ENCODE measurements at places on chromosomes 7 and 10.

DNA sequence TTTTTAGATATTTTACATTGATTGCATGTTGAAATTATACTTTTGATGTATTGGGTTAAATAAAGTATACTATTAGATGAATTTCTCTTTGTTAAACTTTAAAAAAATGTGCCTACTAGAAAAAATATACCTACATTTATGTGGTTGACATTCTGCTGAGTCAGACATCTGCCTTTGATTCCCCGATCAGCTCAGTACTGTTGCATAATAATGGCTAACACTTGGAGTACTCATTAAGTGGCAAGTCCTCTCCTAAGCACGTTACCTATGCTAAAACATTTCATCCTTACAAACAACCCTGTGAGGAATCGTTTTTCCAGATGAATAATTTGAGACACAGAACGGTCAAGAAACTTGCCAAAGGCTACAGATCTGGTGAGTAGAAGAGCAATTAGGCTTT lies 14.0 kb upstream of the SEM1 start:
- DNase-seq = no peak

DNA sequence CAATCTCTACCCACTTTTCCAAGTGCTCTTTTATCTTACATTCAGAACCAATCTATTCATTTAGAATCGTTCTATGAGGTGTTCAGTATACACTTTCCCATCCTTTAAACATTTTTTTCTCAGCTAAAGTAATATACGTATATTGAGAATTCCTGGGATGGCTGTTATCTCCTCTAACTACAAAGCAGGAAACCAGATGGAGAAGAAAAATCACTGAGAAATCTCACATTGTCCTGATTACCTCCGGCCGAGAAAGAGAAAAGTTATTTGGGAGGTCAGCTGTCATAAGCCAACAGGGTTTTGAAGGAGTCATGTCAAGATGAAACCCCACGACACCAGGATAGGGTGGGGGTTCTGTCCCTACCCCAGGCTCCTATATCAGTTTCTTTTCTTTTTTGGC lies 99.2 kb upstream of the KDM7A start:
- no peak for DNase-seq

DNA sequence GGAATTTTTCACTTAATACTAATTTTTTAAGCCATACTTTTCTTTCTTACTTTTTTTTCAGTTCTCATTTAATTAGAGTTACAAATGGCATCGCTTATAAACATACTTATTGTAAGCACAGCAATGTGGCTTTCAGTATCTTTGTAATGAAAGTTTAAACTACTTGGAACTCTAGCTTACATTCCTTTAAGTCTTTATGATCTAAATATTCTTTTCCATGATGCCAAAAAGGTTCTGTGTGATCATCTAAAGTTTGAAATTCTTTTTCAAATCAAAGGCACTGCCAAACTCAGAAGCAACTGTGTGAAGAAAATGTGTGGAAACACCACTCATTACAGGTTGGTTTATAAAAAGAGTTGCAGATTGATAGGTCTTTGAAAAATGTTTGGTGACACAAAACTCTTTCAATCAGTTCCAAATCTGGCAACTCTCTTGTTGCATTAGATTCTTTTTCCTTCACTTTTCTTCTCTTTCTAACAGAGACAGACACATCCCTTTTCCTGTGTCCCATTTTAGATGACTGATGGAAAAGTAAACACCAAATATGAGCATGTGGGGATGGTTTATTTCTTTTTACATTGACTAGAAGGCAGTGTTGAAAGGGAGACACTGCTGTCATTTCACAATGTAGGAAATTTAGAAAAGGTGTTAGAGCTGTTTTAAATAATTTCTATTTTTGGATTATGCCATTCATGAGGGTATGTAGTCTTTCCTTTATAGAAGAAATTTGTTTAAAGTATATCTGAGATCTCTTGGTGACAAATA lies 392.3 kb downstream of the SUGCT start:
- no peak for DNase-seq

DNA sequence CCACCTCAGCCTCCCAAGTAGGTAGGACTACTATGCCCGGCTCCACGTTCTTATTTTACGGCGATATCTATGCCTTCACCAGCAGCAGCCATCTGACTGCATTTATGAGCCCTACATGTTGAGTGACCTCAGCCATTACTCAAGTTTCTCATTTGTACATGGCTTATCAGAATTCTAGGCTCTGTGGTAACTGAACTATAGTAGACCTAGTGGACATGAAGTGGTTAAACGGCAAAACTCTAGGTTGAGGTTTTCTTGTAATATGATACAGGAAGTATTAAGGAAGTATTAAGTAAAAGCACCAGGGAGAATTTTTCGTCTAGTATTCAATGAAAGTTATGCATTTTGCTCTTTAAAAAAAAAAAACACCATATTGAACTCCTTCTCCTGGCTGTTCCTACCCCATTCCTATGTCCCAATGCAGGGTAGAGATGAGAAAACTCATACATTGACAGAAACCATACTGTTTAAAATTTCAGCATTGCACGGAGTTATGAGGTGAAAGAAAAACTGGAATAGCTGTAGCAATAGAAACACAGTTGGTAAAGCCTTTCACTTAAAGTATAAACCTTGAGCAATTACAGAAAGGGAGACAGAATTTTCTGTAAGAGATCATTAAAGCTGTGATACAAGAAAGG lies 39.8 kb upstream of the EPC1 start:
- no peak for DNase-seq

GRCh38 chr10:23367896-23368595 lies 23.4 kb upstream of the C10orf67 start:
- DNase-seq = no peak

DNA sequence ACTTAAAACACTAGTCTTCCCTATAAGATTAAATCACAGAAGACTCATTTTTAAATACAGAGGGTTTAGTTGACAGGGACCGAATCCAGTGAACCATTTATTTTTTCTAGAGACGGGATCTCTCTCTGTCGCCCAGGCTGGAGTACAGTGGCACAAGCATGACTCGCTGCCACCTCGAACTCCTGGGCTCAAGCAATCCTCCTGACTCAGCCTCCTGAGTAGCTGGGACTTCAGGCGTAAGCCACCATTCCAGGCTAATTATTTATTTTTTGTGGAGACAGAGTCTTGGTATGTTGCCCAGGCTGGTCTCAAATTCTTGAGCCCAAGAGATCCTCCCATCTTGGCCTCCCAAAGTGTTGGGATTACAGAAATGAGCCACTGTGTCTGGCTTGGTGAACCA lies 20.9 kb upstream of the LYZL1 start:
- DNase-seq = no peak

DNA sequence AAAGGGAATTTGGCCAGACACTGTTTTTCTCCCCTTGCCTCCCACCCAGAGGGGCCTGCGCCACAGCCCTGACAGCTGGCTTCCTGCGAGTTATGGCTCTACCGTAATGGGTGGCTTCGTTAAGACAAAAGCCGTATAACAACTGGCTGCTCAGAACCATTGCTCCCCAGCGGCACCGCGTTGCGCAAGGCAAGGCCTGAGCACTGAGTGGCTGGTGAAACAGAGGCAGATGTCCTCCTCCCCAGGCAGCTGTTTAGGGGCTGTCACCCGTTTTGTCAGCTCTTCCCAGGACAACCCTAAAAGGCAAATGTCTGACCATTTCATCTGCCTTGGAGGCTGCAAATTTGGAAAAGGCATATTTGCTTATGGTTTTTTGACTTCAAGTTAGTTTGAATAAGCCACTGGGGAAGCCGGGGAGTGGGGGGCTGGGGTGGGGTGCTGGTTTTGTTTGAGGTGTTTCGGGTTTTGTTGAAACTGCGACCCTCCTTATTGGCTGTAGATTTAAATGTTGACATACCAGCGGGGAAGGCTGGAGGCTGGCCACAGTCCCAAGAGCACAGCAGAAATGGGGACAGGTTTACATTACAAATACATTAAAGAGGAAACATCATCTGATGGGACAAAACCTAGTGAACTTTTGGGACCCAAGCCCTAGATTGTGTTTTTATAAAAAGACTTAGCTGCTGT lies 681 bp upstream of the SPOCK2 start:
- DNase-seq = peak; percentile 39

DNA sequence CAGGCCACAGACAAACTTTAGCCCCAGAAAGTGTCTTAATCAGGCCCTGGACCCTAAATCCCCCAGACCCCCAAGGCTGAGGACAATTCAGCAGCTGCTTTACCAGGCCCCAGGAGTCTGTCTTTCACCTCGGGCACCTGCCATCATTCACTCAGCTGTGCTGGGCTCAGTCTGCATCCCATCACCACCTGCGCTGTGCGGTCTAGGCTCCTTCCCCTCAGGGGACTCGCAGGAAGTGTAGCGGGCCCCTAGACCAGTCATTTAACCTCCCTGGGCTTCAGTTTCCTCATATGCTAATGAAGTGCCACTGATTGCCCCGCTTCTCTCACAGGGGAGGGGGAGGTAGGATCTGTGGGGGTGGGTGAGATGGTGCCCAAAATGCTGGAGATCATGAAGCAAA lies 76.4 kb upstream of the ZMIZ1 start:
- DNase-seq = no peak

DNA sequence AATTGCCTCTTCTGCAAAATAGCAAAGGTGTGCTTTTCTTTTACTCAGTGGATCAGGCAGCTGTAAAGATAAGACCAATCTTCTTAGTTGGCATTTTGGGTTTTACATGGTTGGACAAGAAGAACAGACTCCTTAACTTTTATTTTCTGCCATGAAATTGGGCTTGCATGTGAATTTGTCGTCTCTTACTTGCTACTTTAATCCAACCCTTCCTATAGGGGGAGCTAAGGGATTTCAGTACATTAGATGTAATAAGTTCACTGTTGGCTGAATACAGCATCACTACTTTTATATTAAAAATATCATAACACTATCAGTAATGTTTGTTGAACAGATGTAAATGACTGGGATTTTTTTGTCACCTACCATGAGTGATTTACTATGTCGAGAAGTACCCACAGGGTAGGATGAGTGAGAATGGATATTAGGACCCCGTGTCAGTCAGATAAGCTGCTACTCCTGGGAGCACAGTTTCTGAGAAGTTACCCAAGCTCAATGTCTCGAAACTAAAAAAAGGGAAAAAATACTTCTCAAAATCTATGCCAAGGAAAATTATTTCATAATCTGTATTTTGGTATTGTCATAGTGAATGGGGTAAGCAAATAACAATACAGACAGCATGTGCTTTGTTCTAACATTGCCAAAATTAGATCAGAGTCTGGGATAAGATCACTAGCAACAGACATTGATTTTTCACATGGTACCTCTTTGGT lies 127.4 kb upstream of the AGR3 start:
- DNase-seq = no peak

DNA sequence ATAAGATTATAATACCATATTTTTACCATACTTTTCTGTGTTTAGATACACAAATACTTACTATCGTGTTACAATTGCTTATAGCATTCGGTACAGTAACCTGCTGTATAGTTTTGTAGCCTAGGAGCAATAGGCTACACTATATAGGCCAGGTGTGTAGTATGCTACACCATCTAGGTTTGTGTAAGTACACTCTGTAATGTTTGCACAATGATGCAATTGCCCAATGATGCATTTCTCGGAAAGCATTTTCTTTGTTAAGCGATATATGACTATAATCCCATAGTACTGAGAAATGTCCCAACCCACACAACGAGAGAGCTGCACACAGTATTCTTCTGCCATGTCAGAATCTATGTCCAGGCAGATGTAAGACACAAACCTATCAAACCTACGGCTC lies 160.0 kb downstream of the NEBL start:
- no peak for DNase-seq

DNA sequence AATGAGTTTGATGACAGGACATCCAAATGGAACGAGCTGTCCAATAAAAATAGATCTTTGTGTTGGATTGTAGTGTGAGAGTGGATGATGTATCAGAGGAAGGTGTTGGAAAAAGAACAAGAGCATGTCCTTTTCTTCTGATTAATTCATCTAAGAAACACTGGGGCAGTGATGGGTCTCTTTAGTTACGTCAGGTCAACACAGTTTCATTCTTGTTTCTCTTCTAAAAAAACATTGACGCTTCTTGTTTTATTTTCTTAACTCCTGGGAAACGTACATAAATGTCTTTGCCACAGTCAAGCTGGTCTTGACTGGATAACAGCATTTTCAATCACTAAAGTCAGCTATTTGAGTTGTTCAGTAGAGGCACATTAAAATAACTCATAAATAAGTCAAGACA lies 67.0 kb downstream of the PPP1R9A start:
- DNase-seq = no peak

DNA sequence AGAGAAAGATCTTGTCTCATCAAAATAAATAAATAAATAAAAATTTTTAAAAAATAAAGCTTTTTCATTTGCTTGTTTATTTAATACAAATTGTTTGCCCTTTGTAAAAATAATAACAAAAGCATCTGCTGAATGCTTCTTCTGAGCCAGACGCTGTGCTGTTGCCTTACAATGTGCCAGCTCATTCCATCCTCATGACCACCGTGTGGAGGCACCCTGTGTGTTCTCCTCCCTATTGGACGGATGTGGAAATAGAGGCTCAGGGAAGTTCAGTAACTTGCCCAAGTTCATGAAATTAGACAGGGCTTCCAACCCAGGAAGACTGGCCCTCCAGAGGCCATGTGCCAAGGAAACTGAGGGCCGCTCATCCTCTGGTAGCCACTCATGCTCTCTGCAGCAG lies 120.6 kb downstream of the SH3PXD2A start:
- DNase-seq = no peak

- DNase-seq = no peak
Observed at GRCh38 chr10:119250641-119251314, 43.4 kb downstream of the GRK5 start.

- DNase-seq = no peak
Observed at GRCh38 chr7:129417073-129417472, 17.2 kb upstream of the STRIP2 start.

DNA sequence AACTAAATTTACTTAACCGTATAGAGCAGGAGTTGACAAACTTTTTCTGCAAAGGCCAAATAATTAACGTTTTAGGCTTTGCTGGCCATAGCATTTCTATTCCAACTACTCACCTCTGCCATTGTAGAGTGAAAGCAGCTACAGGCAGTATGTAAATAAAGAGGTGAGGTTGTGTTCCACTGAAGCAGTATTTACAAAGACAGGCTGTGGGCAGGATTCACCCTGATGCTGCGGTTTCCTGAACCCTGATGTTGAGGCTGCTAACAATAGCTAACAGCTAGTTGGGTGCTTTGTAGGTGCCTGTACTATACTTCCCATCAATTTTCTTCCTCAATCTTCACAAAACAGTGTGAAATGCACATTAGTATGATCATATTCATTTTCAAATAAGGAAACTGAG lies 47.0 kb upstream of the LAMB1 start:
- DNase-seq = no peak

DNA sequence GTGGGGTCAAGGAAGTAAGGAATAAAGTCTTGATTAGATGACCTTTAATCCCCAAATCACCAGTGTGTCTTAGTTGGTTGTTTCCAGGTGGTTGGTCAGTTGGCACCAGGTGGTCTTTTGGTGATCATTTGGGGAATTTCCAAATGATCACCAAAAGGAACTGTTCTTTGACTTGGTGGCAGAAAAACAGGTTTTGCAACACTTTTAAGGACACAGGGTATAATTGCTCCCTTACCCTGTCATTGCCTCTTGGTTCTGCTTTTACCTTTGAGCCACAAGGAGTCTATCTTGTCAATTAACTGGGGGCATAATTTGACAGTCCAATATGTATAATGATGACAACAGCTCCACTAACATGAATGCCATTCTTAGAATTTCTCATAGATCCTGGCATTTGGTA lies 104.2 kb downstream of the ADK start:
- no peak for DNase-seq
